ENCODE measurements at places on chromosomes 2 and 18. TPM values are rescaled to one million over a fixed set of nuclear protein-coding genes. Genes with fewer than 3 reads are reported as not detected.

Gene CD226
- total RNA-seq, result 65.1 TPM

Gene CIB4
- not detected for total RNA-seq

GRCh38 chr2:20235655-20236305 is 10.8 kb upstream of the SDC1 start:
- peaks cover 11% of the 10 kb centered on the region for H3K27me3 ChIP-seq
- no peak overlapping the region for H3K4me3 ChIP-seq
- no peak overlapping the region for H3K27ac ChIP-seq
- no peaks in the 10 kb centered on the region for H3K4me1 ChIP-seq
- H3K36me3 ChIP-seq, result no peaks in the 10 kb centered on the region
- DNase-seq, result no peak

DNA sequence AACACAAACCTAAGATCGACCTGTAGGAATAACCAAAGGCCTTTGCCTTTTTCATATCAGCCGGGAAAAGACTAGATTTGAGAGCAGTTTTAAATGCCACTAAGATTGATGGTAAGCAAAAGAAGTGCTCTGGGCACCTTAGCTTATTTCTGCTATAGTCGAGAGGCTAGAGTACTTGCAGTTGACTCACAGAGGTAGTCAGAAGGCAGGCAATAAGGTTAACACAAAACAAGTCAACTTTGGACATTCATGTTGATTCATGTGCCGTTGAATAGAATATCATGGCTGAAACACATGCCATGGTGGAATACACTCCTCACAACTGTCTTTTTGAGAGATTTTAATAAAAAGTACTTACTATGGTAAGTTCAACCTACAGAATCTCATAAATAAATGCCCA is 507.6 kb downstream of the ZEB2 start:
- H3K27ac ChIP-seq, result no peak overlapping the region
- no peak for DNase-seq
- no peaks in the 10 kb centered on the region for H3K36me3 ChIP-seq
- H3K27me3 ChIP-seq, result no peaks in the 10 kb centered on the region
- H3K4me3 ChIP-seq, result no peak overlapping the region
- H3K4me1 ChIP-seq, result no peaks in the 10 kb centered on the region

GRCh38 chr2:182132605-182133004 is 147.0 kb downstream of the PPP1R1C start:
- no peaks in the 10 kb centered on the region for H3K27me3 ChIP-seq
- H3K4me3 ChIP-seq, result no peak overlapping the region
- H3K4me1 ChIP-seq, result no peaks in the 10 kb centered on the region

Data from CD4-positive, CD25-positive, alpha-beta regulatory T cell (primary cell).